Eye (tissue), 1 donor: ENCODE measurements at places on chromosomes 12 and 14.

DNA sequence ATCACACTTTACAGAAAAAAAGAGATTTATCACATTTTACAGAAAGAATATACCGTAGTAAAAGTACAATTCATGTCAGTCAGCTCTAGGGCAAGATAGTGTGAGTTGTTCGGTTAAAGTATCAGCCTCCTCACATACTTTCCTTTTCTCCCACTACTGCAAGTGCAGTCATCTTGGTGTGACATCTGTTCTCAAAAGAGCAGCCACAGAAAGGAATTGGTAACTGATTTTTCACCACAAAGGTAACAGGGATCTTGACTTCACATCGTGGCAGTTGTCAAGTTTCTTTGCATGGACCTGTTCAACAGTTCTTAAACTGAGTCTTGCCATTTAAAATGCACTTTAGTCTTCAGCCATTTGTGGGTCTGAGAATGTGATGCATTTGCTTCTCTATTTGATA lies 5.0 kb upstream of the E2F7 start:
- no peak for DNase-seq

DNA sequence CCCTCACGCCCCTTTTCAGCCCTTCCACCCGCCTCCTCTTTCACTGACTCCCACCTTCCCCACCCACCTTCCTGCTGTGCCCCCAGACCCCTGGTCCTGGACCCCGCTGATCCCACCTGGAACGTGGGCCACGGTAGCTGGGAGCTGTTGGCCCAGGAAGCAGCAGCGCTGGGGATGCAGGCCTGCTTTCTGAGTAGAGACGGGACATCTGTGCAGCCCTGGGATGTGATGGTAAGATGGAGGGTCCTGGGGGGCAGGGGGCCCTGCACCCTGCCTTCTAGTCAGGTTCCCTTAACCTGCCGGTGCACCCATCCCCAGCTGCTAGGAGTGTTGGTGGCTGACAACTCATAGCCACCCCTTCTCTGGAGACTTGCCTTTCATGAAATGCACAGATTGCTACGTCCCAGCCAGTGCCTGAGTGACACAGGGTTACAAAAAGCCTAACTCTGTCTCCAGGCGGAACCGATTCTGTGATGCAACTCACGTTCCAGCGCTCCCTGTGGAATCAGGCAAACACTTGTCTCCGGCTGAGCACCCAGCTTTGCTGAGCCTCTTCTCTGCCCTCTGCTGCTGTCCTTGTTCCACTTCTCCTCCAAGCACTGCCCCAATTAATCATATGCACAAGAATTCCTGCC lies 15.0 kb upstream of the OAS2 start:
- DNase-seq = no peak

DNA sequence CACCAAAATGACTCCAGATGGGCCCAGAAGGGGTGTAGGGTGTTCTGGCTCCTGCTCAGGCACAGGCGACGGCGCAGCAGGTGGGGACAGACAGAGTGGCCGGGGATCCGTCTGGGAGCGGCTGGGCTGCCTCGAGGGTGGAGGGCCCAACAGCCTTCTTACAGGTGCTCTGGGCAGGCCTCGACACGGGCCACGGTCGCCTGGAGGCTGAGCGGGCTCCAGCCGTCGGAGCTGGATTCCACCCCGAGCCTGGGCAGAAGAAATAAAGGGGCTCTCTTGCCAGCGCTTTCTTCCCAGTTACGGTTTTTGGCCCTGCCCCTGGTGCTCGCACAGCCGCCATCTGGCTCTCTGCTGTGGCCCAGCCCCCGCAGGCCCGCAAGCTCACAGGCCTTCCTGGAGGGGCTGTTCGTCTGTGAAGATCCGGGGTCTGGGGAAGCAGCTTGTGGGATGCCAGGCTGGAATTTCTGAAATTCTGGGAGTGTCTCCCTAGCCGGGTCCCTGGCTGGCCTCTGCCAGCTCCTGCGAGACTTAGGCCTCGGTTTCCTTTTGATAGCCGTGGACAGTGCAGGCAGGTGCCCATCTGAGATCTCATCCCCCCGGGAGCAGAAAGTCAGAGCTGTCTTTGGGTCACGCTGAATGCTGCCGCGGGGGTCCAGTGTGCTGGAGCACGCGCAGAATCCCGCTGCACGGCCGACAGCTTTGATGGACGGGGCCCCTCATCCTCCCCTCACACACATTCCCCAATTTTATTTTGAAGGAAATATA lies 122.7 kb downstream of the PAPOLA start:
- DNase-seq = peak; percentile 27

GRCh38 chr12:53725824-53726223 lies 1.4 kb downstream of the CALCOCO1 start:
- DNase-seq = no peak
